H1 (cell line): ENCODE measurements at places on chromosomes 7 and 10. TPM values are rescaled to one million over a fixed set of nuclear protein-coding genes. Genes with fewer than 3 reads are reported as not detected.

CYP3A4 gene
- total RNA-seq: not detected in 2 replicates

FANK1 gene
- 0.84 TPM in 1 of 2 replicates, not detected in the other for total RNA-seq

RRP12 gene
- 65.8 and 71.9 TPM in 2 replicates for total RNA-seq

PRSS1 gene
- not detected in 2 replicates for total RNA-seq

BMPER gene
- 0.69 and 0.88 TPM in 2 replicates for total RNA-seq

TAS2R39 gene
- total RNA-seq: not detected in 2 replicates

FAM25A gene
- not detected in 2 replicates for total RNA-seq

STAG3 gene
- 3.3 and 3.8 TPM in 2 replicates for total RNA-seq

NPFFR1 gene
- total RNA-seq: 0.06 TPM in 1 of 2 replicates, not detected in the other

PBLD gene
- total RNA-seq: 0.90 and 2.0 TPM in 2 replicates

DNA sequence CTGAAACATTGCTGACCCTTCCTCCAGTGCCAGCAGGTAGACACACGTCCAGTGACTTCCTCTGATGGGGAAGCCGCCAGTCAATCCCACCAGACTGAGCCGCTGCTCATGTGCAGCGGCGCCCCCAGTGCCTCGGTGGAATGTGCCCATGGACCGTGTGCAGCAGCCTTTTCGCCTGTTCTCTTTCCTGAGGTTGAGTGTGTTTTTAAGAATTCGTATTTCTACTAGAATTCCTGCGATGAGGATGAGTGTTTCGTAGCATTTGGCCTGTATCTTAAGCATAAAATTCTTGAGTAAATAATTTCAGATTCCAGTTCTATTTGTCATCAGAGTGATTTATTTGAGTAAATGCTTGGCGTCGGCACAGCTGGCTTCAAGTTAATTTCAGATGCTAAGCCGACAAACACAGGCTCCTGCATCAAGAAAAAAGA, 35.4 kb downstream of the BNIP3 start:
- no peaks in the 10 kb centered on the region for H3K27me3 ChIP-seq
- no peak overlapping the region for H3K4me3 ChIP-seq
- peaks cover 48% of the 10 kb centered on the region for H3K36me3 ChIP-seq

- no peak overlapping the region for H3K27ac ChIP-seq
- H3K36me3 ChIP-seq: no peaks in the 10 kb centered on the region
- no peak overlapping the region for H3K4me3 ChIP-seq
- no peak for DNase-seq
- H3K4me1 ChIP-seq: peaks cover 5% of the 10 kb centered on the region; the same call in 1 of the 2 replicates
Measured at GRCh38 chr7:88668591-88668990, 90.9 kb upstream of the ZNF804B start.

GRCh38 chr7:90209776-90210175, 1.8 kb upstream of the STEAP2 start:
- H3K36me3 ChIP-seq: no peaks in the 10 kb centered on the region
- peaks cover 2% of the 10 kb centered on the region for H3K4me1 ChIP-seq
- no peaks in the 10 kb centered on the region for H3K27me3 ChIP-seq
- H3K27ac ChIP-seq: no peak overlapping the region
- DNase-seq: no peak

- H3K27me3 ChIP-seq: no peaks in the 10 kb centered on the region
- no peak overlapping the region for H3K27ac ChIP-seq
- no peak overlapping the region for H3K4me3 ChIP-seq
Measured at GRCh38 chr10:4678023-4678950, 147.7 kb upstream of the AKR1E2 start.

DNA sequence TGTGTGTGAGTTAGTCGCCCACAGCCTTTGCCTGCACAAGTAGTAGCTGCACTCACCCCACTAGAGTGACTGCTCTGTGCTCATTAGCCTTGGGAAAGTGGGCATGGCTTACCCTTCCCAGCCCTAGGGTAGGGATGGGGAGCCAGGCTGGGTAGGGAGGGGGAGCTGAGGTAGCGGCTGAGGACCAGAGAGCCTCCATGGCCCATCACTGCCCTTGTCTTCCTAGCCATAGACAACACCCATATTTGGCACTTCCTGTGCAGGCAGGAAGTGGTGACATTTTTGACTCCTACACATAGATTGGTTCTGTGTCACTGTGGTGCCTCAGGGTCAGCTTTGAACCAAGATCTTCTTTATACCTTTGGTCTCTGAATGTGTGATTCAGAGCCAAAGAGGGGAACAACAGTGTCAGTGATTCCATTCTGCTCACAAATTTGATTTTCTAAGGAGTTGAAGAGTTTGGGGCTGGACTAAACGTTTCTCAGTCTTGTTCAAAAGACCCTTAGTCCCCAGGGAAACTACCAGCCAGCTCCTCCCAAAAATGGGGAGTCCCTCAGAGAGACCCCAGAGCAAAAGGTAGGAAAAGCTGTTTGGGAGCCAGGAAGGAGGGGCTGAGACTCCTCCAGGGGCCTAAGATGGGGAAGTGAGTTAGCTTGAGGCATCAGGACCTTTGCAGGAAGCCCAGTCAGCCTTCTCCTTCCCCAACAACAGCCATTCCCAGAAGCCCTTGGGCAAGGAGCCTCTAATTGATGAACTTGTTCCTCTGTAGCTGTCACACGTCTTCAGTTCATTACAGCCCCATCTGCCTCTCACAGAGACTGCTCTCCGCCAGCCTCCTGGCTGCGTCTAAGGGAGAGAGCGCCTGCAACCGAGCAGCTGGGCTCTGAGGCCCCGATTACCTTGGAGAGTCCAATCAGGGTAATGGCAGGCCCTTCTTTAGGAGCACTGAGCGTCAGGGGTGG, 135.0 kb downstream of the CDH23 start:
- no peaks in the 10 kb centered on the region for H3K27me3 ChIP-seq
- H3K4me3 ChIP-seq: no peak overlapping the region
- H3K27ac ChIP-seq: no peak overlapping the region
- H3K4me1 ChIP-seq: peaks cover 13% of the 10 kb centered on the region
- no peaks in the 10 kb centered on the region for H3K36me3 ChIP-seq

- no peak overlapping the region for H3K27ac ChIP-seq
- H3K27me3 ChIP-seq: no peaks in the 10 kb centered on the region
- peaks cover 14% of the 10 kb centered on the region for H3K4me1 ChIP-seq
- DNase-seq: no peak
- no peak overlapping the region for H3K4me3 ChIP-seq
Measured at GRCh38 chr10:30374353-30374752, 25.3 kb upstream of the MTPAP start.

DNA sequence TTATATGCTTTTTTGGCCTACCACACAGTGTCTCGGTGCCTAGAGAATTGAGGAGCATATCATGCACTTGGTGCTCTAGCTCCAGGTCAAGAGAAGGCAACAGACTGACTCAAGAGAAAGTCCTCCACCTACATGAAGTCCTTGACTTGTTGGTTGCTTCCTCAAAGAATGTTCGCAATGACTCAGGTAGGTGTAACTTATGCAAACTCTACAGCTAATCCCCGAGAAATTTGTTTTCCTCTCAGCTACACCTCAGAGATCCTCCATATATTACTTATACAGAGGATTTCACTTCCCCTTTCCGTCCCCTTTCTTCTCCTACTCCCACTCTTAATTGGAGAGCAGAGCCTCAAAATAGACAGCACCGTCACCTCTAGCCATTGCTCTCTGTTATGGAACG, 1013.1 kb downstream of the KCNMA1 start:
- no peaks in the 10 kb centered on the region for H3K27me3 ChIP-seq
- no peaks in the 10 kb centered on the region for H3K4me1 ChIP-seq
- no peak overlapping the region for H3K27ac ChIP-seq

DNA sequence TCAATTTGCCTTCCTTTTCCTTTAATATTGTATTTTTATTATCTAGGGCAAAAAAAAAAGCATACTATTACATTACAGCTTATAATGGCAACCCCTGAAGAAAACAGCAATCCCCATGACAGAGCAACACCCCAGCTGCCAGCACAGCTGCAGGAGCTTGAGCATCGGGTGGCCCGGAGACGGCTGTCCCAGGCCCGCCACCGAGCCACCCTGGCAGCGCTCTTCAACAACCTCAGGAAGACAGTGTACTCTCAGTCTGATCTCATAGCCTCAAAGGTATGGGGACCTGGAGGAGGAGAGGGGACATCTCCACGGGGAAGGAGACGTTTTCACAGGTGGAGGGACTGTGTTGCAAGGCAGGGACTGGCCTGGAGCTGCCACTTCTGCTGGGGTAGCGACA, 6.8 kb downstream of the STRA8 start:
- H3K27ac ChIP-seq: no peak overlapping the region
- no peaks in the 10 kb centered on the region for H3K36me3 ChIP-seq
- no peak for DNase-seq
- no peaks in the 10 kb centered on the region; the same call in 1 of the 2 replicates for H3K4me1 ChIP-seq
- no peak overlapping the region for H3K4me3 ChIP-seq

GRCh38 chr10:96306516-96306915, 2.3 kb downstream of the DNTT start:
- H3K4me3 ChIP-seq: no peak overlapping the region
- H3K27me3 ChIP-seq: no peaks in the 10 kb centered on the region
- no peaks in the 10 kb centered on the region for H3K36me3 ChIP-seq
- H3K27ac ChIP-seq: no peak overlapping the region
- H3K4me1 ChIP-seq: peaks cover 22% of the 10 kb centered on the region
- no peak for DNase-seq

GRCh38 chr7:149644754-149645153, 128.6 kb downstream of the ZNF467 start:
- no peaks in the 10 kb centered on the region for H3K36me3 ChIP-seq
- no peaks in the 10 kb centered on the region for H3K27me3 ChIP-seq
- DNase-seq: no peak
- H3K27ac ChIP-seq: no peak overlapping the region

DNA sequence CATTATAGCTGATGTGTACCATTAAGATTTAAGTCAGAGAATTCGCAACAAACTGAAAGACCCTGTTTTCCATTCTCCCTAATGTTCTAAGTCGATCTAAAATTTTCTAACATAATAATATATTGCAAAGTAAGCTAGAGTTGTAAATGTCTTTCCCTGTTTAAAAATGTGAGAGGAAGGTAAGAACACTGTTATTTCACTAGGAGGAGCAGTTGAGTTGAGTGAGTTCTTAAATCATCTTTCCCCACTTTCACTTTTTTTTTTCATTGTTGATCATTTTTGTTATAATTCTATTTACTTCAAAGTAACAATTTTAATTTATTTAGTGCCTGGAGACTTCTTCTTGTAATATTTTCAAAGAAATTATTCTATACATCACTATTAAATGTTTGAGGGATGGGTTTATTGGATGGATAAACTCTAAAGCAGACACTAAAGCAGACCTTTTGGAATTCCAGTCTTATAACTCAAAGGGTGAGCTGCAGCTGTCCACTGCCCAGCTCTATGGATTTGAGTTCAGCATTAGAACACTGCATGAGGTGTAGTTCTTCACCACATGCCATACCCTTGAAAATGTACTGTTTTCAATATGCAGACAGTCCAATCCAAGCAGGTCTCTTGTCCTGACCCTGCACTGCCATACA, 181.3 kb upstream of the FZD1 start:
- H3K4me3 ChIP-seq: no peak overlapping the region
- no peaks in the 10 kb centered on the region for H3K36me3 ChIP-seq
- H3K27ac ChIP-seq: no peak overlapping the region
- DNase-seq: no peak
- H3K4me1 ChIP-seq: no peaks in the 10 kb centered on the region

GRCh38 chr7:925601-926000, 28.9 kb downstream of the ADAP1 start:
- H3K4me3 ChIP-seq: no peak overlapping the region
- H3K27me3 ChIP-seq: no peaks in the 10 kb centered on the region
- H3K4me1 ChIP-seq: peaks cover 8% of the 10 kb centered on the region; the same call in 1 of the 2 replicates
- no peak for DNase-seq
- H3K36me3 ChIP-seq: no peaks in the 10 kb centered on the region

DNA sequence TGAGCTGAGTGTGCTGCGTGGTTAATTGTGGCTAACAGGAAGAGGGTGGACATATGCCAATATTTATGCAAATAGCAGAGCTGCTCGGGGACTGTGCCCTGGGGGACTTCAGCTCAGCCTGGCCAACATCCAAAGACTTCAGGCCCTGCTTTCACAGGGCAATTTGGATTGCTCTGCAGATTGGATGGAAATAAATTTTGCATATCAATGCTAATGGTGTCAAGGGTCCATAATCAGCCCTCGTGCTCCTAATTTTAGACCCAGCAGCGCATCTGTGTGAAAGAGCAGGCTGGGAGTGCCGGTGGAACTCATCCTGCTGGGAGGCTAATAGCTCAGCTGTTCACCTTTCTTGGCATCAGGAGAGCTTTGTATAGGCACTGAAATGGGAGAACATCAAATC, 270.1 kb downstream of the TCERG1L start:
- no peak overlapping the region for H3K4me3 ChIP-seq
- no peaks in the 10 kb centered on the region; the same call in 1 of the 2 replicates for H3K4me1 ChIP-seq
- no peak for DNase-seq
- H3K36me3 ChIP-seq: no peaks in the 10 kb centered on the region
- no peaks in the 10 kb centered on the region for H3K27me3 ChIP-seq

DNA sequence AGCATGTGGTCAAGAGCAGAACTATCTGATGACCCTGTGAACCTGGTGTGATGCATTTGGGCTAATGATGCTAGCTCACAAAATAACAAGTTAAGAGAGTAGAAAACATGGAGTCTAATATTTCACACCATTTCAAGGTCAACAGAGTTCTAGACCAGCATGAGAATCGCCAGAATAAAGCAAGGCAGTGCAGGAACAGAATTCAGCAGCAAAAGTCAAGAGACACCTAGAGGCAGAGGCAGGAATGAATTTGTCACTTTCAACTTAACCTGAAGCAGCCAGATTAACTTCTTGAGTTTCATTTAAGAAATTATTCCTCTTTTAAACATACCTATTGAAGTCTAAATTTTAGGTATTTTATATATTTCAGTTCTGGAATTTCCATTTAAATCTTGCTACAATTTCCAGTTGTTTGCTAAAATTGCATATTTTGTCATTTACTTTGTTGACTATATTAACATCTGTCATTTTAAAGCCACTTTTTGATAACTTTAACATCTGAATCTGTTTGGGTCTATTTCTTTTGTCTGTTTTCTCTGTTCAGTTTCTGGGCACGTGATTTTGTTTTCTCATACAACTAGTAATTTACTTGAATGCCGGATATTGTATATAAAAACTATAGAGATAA, 44.2 kb upstream of the PRSS58 start:
- DNase-seq: no peak
- H3K27ac ChIP-seq: no peak overlapping the region
- 0 out of 2 replicates have a peak, but pooled peaks cover 9% of the 10 kb centered on the region for H3K27me3 ChIP-seq
- no peaks in the 10 kb centered on the region for H3K4me1 ChIP-seq
- no peaks in the 10 kb centered on the region for H3K36me3 ChIP-seq
- H3K4me3 ChIP-seq: no peak overlapping the region

DNA sequence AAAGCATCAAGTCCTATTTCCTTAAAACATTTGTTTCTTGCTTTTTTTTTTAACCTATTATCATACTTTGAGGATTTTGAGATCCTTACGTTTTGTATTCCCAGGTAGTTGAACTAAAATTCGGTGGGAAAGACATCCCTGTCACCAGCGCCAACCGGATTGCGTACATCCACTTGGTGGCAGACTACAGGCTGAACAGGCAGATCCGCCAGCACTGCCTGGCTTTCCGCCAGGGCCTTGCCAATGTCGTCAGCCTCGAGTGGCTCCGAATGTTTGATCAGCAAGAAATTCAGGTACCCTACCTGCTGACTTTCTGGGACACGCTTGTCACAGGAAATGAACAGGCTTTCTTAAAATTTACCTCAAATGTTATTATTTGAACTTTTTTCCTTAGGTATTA, 83.0 kb upstream of the DNAJB6 start:
- no peak overlapping the region for H3K27ac ChIP-seq
- H3K4me3 ChIP-seq: no peak overlapping the region
- H3K36me3 ChIP-seq: peaks cover 14% of the 10 kb centered on the region
- H3K4me1 ChIP-seq: no peaks in the 10 kb centered on the region
- no peaks in the 10 kb centered on the region for H3K27me3 ChIP-seq
- no peak for DNase-seq
